Fibroblast of gingiva (primary cell): ENCODE measurements at places on chromosomes 12 and 14.

DNA sequence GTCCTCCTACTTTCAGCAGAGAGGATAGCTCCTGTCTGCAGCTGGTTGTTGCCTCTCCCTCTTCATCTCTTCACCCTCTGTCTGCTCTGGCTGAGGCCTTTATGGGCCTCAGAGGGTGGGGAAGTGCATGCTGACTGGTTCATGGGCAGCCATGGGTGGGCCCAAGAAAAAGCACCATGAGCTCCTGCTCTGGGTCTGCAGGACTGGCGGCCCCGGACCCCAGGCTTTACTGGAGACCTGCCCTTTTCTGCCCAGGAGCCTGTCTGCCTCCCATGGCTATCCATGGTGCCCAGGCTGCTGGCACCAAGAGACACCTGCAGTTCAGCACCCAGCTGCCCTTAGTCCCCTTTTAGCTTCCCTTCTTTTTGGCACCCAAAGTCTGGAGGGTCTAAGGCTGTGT lies 137.1 kb downstream of the PTPRR start:
- DNase-seq: no peak

- no peak for DNase-seq
Observed at GRCh38 chr14:91253795-91254323, 9.4 kb upstream of the GPR68 start.

DNA sequence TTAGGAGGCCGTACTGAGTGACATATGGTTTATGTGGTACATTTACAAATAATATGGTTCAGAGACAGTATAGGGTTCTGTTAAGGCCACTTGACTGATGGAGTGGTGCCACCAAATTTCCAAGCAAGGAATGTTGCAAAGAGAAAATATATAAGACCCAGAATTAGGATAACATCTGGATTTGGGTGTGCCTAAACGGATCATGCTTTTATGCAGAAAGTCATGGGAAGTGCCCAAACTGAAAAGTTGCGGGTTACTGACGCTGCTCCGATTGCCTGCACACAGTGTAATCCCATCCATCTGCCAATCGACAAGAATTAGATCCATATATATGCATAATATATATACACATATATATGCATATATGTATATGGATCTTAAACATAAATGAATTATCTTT lies 138.4 kb upstream of the DCN start:
- no peak for DNase-seq

GRCh38 chr14:58414845-58415244 lies 12.5 kb downstream of the TIMM9 start:
- no peak for DNase-seq

- no peak for DNase-seq
Observed at GRCh38 chr14:67763158-67763822, 53.1 kb downstream of the ZFYVE26 start.
